A375 (cell line): ENCODE measurements at places on chromosomes 7 and 10. TPM values are rescaled to one million over a fixed set of nuclear protein-coding genes. Genes with fewer than 3 reads are reported as not detected.

Gene UCMA
- not detected in 2 replicates for total RNA-seq

Gene TRPV5
- 0.05 TPM in 1 of 2 replicates, not detected in the other for total RNA-seq

Gene GDF2
- not detected in 2 replicates for total RNA-seq

Gene ABCA13
- total RNA-seq = 0.94 and 1.0 TPM in 2 replicates

Gene CCDC3
- total RNA-seq = 0.50 and 1.0 TPM in 2 replicates

Gene CTTNBP2
- 0.19 and 2.4 TPM in 2 replicates for total RNA-seq

Gene GARIN1A
- 0.87 and 1.1 TPM in 2 replicates for total RNA-seq

Gene PHKG1
- 0.50 TPM in 1 of 2 replicates, not detected in the other for total RNA-seq

Gene CLCN1
- not detected in 2 replicates for total RNA-seq

Gene TMED4
- total RNA-seq = 93.4 and 96.6 TPM in 2 replicates

Gene FBXL13
- total RNA-seq = 0.64 and 0.93 TPM in 2 replicates

Gene ERVW-1
- not detected in 2 replicates for total RNA-seq

Gene NKX1-2
- 0.08 and 0.11 TPM in 2 replicates for total RNA-seq

Gene GATA3
- total RNA-seq = 0.87 and 1.1 TPM in 2 replicates

Gene PON3
- total RNA-seq = not detected in 2 replicates

Gene C10orf53
- not detected in 2 replicates for total RNA-seq

Gene NME8
- total RNA-seq = not detected in 2 replicates

Gene CCDC172
- total RNA-seq = not detected in 2 replicates

Gene SLC16A12
- total RNA-seq = 0.05 TPM in 1 of 2 replicates, not detected in the other

Gene PGAM2
- total RNA-seq = 2.6 and 3.0 TPM in 2 replicates

Gene AMZ1
- 0.04 and 0.50 TPM in 2 replicates for total RNA-seq

Gene AEBP1
- 39.5 and 46.1 TPM in 2 replicates for total RNA-seq

Gene GRID2IP
- 0.04 TPM in 1 of 2 replicates, not detected in the other for total RNA-seq

Gene GRID1
- total RNA-seq = 0.03 and 0.04 TPM in 2 replicates

Gene FRMD4A
- 61.6 and 66.7 TPM in 2 replicates for total RNA-seq

Gene CCL26
- total RNA-seq = 0.57 and 0.88 TPM in 2 replicates

Gene TRIM73
- 1.7 and 3.9 TPM in 2 replicates for total RNA-seq

Gene NEUROG3
- total RNA-seq = not detected in 2 replicates

Gene HABP2
- total RNA-seq = 0.08 TPM in 1 of 2 replicates, not detected in the other

Gene NODAL
- not detected in 2 replicates for total RNA-seq

Gene SLC13A1
- total RNA-seq = not detected in 2 replicates

Gene FBXW4
- 23.7 and 25.6 TPM in 2 replicates for total RNA-seq

Gene NT5C3A
- total RNA-seq = 44.7 and 48.4 TPM in 2 replicates

Gene CLDN3
- not detected in 2 replicates for total RNA-seq

Gene PDZD7
- total RNA-seq = 6.6 and 7.0 TPM in 2 replicates

Gene OR6B1
- not detected in 2 replicates for total RNA-seq

Gene GIMAP1
- total RNA-seq = not detected in 2 replicates

Gene TMEM139
- total RNA-seq = 1.2 and 3.2 TPM in 2 replicates

Gene BAIAP2L1
- total RNA-seq = 14.6 and 16.3 TPM in 2 replicates

Gene LRIT1
- total RNA-seq = not detected in 2 replicates

Gene C1QL3
- not detected in 2 replicates for total RNA-seq

Gene PTPN20
- total RNA-seq = not detected in 2 replicates
